ENCODE measurements at places on chromosomes 1 and 21.

GRCh38 chr1:219413536-219413935 is 199.4 kb downstream of the ZC3H11B start:
- DNase-seq: no peak

DNA sequence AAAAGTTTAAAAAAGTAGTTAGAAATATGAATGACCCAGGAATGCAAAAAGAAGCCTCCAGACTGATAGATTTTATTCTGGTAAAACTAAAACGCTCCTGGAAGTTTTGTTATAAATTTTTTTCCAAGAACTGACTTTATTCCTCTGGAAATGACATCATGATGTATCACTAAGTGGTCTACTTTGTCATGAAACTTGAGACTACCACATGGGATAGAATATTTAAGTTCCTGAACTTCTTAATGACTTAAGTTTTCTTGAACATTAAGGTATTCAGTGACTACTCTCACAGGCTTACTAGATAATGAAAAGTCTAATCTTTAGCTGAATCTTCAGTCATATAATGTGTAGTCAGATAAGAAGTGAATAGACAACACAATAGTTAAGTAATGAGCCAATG is 842.2 kb downstream of the USP25 start:
- DNase-seq: no peak

GRCh38 chr21:46020581-46020980 is 39.0 kb downstream of the COL6A1 start:
- DNase-seq: no peak

DNA sequence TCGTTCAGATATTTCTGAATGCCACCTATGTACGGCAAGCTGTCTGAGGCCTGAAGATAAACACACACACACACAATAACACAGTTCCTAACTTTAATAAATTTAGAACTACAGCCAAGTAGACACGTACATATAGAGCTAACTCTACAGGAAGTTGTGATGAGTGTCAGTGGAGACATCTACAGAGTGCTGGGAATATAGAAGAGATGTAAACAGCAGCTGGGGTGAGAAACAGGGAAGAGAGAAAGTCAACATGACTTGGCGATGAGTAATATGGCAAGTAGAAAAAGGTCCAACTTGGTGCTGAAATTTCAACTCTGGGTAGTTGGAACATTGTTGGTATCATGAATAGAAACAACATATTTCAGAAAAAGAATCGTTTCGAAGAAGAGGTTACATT is 206.5 kb downstream of the ZP4 start:
- DNase-seq: no peak

DNA sequence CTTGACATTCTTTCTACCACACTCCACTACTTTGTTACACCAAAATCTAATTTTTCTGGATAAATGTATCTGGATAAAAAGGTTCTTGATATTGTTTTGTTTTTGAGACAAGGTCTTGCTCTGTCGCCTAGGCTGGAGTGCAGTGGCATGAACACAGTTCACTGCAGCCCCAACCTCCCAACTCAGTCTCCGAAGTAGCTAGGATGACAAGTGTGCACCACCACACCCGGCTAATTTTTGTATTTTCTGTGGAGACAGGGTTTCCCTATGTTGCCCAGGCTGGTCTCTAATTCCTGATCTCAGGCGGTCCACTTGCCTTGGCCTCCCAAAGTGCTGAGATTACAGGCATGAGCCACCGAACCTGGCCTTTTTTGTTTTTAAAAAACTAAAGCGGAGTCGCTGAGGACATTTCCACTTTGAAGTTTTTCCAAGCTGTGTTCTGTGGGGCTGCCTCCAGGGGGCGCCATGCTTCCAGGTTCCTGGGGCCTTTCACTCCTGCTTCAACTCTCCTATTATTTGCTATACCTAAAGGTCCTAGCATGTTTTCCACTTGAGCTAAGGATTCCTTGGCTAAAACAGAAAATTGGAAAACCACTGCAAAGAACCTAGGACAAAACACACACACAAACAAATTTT is 14.1 kb upstream of the NCMAP start:
- no peak for DNase-seq

DNA sequence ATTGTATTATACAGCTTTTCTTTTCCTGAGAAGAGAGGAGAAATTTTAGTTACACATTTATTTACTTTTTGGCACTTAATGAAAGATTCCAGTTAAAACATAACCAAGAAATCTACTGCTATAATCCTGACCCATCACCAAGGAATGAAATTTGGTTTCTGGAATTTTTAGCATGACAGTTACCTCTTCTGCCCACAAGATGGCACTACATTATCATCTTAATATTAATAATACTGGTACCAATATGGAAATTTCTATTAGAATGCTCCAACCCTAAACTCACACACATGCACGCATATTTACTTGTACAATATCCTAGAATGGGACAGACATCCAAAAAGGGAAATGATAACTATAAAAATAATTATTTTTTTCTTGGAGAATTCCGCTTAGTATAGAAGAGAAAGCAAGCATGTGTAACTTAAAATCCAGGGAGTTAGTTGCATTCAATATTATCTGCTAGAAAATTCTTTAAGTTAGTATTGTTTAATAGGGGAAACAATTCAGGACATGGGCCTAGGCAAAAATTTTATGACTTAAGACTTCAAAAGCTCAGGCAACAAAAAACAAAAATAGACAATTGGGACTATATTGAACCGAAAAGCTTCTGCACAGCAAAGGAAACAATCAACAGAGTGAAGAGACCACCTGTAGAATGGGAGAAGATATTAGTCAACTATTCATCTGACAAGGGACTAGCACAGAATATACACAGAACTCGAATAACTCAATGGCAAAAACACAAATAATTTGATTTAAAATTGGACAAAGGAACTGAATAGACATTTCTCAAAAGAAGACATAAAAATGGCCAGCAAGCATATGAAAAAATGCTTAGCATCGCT is 37.4 kb downstream of the MAP3K21 start:
- no peak for DNase-seq

GRCh38 chr1:186059311-186059710 is 315.7 kb downstream of the TPR start:
- no peak for DNase-seq

- DNase-seq: no peak
Observed at GRCh38 chr1:2865571-2866421, 64.3 kb upstream of the TTC34 start.

DNA sequence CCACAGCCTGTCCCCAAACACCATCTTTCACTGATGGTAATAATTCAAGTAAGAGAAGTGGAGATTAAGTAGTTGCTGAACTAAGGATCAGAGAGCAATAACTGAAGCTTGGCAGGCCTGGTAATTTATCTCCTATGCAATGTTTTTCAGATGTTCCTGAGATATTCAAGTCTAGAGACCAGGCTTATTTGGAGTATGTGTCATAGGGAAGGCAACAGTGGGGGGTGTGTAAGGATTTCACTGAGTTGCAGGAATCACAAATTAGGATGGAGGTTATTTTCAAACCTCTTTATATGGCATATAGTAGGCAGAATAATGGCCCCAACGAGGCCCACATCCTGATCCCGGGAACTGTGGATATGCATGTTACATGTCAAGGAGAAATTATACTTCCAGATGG is 171.7 kb downstream of the KCNJ6 start:
- DNase-seq: no peak

DNA sequence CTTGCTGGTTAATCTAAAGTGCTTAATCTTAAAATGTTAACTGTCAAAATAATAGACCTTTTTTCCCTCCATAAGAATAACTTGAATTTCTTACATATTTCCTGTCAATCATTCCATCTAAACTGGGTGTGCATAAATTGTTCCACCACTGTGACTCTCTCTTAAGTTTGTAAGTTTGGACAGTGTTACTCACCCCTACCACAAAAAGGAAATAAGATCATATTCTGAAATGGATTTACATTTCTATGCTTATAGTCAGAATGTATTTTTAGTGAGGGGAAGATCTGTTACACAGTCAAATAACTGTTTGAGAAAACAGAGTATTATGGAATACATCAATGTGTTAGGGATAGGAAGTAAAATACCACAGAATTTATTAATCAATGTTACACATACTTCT is 109.6 kb upstream of the DPYD start:
- no peak for DNase-seq

- DNase-seq: no peak
Observed at GRCh38 chr1:6612641-6613360, 730 bp upstream of the PHF13 start.

DNA sequence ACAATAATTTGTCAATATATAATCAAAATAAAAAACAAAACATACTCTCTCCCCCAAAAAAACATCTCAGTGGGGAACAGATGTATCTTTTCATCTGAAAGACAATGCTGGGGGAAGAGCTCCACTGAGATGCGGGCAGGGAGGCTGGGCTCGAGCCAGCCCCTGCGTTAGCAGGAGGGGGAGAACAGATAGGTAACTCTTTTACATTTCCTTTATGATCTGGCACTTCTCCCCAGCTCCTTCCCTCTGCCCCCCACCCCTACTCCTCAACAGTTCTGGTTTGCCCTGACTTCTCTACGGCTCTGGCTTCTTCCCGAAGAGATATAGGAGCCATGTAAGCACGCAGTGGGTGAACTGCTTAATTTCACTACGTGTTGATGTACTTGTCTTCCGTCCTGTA is 12.4 kb downstream of the LEPR start:
- no peak for DNase-seq

DNA sequence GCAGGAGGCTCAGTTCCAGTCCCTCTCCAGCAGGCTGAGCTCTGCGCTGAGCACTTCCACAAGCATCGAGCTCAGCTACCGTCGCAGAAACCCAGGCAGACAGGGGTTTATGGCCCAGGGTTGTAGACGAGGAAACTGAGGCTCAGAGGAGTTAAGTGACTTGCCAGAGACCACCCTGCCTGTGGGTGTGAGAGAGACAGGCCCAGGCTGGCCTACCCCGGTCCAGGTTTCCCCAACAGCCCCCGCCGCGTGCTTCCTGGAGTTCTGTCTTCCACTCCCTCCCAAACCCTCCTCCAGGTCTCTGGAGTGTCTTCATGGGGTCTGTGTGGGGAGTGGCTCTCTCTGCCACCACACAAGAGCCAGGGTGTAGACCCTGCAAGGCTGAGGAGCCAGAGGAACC is 615.9 kb downstream of the PTPRU start:
- DNase-seq: no peak

DNA sequence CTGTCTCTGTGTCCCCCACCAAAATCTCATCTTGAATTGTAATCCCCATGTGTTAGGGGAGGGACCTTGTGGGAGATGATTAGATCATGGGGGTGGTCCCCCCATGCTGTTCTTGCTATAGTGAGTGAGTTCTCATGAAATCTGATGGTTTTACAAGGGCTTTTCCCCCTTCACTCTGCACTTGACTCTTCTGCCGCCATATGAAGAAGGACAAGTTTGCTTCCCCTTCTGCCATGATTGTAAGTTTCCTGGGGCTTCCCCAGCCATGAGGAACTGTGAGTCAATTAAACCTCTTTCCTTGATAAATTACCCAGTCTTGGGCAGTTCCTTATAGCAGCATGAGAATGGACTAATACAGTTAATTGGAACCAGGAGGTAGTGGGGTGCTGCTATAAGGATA is 137.1 kb upstream of the RAB4A start:
- no peak for DNase-seq

DNA sequence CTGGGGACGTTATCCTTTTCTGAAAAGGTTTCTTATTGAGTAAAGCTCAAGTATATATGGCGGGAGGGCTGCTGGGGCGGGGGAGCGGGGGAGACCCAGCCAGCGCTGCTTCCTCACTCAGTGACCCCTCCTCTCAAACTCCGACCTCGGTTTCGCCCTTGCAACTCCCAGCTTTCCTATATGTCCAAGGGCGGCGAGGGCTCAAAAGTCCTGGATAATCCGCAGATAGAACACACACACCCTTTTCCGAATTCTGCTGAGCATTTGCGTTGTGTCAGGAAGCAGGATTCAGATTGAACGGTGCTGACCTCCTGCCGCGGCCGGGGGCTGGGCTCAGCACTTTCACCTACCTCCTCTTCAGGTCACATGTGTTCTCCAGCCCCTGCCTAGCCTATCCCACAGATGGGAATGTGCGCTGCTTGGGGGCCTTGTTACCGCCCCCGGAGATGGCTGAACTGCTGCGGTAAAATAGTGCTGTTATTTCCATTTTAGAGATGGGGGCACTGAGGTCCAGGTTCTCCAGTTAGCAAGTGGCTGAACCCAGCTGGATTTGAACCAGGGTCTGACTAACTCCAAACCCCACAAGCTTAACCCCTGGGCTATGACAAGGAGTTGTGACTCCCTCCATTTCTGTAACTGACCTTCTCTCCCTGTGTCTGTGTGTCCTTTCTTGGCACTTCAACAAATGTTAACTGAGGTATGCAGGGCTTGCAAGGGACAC is 795 bp upstream of the AHDC1 start:
- no peak for DNase-seq

GRCh38 chr1:164765992-164766720 is 207.2 kb downstream of the PBX1 start:
- no peak for DNase-seq

DNA sequence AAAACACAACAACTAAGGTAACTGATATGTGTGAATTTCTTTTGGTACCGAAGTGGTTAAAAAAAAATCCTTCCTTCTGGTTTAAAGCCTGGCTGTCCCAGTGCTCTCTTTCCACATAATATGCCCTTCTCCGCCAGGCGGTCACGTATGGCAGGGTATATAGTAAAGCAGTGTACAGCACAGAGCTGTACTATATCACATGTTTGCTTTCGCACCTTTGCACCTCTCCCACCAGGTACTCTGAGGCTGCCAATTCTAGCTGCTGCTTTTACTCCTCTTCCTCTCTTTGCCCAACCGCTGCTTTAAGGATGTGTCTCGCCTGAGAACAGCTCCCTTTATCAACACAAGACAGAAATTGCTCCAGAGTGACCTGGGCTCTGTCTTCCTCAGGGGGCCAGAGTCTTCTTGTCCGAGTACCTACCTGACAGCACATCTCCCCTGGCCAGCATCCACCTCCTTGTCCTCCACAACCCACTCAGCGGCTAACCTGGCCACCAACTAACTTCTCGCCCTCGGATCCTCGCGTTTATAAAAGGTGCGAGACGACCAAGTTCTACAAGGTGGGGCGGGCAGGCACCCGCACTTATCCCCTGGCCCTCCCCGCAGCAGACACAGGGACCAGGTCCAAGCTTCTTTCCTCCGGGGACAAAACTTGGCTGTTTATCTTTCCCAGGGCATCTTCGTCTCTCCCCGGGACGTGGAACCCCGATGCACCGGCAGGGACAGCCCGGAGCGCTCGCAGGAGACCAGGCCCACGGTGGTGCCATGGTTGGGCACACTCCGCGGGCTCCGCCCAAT is 1.6 kb downstream of the COLGALT2 start:
- DNase-seq: no peak

Data from stimulated activated CD4-positive, alpha-beta T cell treated with anti-CD3 and anti-CD28 coated beads, Interleukin-2, amount 100 ng/mL, for 24 hours (primary cell).